Lung (tissue), 17 donors: ENCODE measurements at places on chromosomes 13 and 19. TPM values are rescaled to one million over a fixed set of nuclear protein-coding genes. Genes with fewer than 3 reads are reported as not detected.

ACER1 gene
- total RNA-seq = not detected

DNA sequence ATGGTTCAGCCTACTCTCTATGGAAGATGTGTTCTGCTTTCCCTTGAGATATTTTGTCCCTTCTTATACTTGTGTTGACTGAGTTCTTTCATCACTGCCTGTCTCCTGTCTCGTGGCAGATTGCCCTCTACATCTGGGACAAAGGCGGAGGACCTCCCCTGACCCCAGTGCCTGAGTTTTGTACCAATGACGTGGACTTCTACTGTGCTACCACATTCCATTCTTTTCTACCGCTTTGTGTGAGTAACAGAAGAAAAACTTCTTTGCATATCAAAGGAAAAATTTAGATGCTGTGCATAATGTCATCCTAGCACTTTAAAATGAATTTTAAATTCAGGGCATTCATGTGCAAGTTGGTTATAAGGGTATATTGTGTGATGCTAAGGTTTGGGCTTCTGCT lies 74.6 kb downstream of the B3GLCT start:
- peaks cover 5% of the 10 kb centered on the region for H3K4me1 ChIP-seq
- no peaks in the 10 kb centered on the region for H3K27me3 ChIP-seq
- no peak overlapping the region for H3K27ac ChIP-seq

ZNF700 gene
- 10.8 TPM for total RNA-seq

GRCh38 chr19:46353730-46354528 lies 7.0 kb downstream of the PPP5C start:
- H3K27me3 ChIP-seq = no peaks in the 10 kb centered on the region
- H3K27ac ChIP-seq = no peak overlapping the region
- peaks cover 26% of the 10 kb centered on the region for H3K4me1 ChIP-seq
- H3K36me3 ChIP-seq = no peaks in the 10 kb centered on the region

OR4F17 gene
- total RNA-seq = not detected

DNA sequence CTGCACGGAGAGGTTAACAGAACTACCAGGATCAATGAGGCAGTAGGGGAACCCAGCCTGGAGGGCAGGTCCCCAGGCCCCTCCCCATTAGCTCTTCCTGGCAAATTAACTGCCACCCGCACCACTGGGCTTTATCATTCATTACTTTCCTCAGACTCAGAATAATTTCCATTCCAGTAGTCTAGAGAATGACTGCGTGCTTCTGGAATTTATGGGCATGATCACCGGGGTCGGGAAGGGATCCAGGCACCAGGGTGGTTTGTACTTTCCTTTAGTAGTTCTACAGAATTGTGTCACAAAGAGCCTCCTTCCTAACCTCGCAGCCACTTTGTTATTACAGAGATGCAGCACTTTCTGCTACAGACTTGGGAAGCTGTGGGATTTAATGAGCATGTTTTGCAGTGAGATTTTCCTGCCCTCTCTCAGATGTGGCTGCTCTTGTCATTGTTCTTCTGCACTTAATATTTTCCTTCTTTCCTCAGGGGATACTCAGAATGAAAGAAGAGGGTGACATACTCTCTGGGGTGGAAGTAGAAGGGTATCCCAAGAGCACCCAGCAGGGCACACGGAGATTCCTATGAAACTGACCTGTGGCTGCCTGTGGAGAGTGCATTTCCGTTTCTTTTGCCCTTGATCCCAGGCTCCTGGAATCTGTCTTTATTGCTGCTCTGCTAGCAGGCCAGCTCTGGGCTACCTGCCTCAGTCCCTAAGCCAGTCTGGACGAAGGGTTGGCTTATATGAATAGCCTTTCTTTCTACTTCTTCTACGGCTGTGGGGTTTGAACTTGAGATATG lies 285.0 kb upstream of the SLC10A2 start:
- H3K36me3 ChIP-seq = no peaks in the 10 kb centered on the region
- H3K4me1 ChIP-seq = no peaks in the 10 kb centered on the region
- no peak overlapping the region for H3K4me3 ChIP-seq
